ENCODE measurements at places on chromosomes 1 and 21.

- no peak for DNase-seq
These were observed 18.7 kb upstream of the CRB1 start for GRCh38 chr1:197249324-197249723.

DNA sequence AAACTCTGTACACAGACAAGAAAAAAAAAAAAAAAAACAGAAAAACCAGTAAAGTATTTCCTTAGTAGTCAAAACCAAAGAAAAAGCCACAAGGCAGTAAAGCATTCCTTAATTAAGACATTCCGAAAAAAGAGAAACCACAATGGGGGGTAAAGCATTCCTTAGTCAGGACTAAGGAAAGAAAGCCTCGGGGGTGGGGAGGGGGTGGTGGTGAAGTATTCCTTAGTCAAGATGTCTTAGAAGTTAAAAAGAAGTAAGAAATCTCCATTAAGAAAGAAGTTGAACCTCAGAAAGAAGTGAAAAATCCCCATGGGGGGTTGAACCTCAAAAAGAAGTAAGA lies 28.2 kb upstream of the FMO1 start:
- DNase-seq: no peak

DNA sequence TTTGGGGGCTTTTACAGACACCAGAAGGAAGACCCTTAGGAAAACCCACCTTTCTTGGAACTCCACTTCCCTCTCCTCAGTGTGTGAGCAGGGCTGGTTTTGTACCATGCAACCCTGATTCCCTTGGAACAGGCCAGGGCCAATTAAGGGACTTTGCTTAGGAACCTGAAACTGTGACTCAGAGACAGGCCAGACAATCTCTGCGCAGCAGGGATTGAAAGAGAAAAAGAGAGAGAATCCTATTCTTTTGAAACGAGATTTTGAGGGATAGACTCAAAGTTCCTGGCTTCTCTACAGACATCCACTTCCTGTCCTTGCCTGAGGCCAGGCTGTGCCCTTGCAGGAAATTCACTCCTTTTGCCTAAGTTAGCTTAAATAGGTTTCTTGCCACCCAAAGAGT lies 23.1 kb upstream of the C1orf198 start:
- DNase-seq: no peak

GRCh38 chr1:193799948-193800690 lies 613.7 kb upstream of the B3GALT2 start:
- DNase-seq: no peak

DNA sequence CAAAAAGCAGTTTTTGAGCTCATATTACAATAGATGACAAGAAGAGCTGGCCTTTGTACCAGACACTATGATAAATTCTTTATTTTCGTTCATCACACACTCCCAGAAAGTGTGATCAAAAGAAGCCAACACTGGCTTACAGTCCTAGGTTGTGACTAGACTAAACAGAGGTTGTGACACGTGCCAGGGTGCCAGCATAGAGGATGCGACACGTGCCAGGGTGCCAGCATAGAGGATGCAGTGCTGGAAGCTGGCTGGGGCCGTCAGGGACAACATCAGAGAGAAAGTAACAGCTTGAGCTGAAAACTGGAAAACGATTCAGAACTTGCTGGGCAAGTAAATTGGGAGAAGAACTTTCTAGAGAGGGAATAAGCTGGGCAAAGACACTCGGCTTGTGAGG lies 2.2 kb downstream of the MTARC1 start:
- DNase-seq: no peak

GRCh38 chr1:94310570-94311270 lies 73.3 kb upstream of the ARHGAP29 start:
- DNase-seq: peak; percentile 15

GRCh38 chr1:246768403-246769020 lies 44.3 kb downstream of the SCCPDH start:
- DNase-seq: no peak

DNA sequence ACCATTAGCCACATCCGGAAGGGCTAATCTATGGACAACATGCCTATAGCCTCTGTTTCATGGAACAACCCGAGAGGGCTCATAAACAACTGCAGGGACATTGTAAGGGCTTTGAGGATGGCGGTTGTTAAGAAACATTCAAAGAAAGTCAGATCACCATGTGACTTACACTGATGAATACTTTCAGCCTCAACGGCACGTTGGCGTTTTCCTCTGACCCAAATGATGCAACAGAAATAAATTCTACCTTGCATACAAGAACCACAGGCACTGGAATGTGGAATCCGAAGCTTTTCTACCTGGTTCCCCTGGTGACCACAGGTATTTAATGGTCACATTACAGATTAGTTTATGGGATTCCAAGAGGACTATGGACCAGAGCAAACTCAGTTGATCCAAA lies 107.0 kb downstream of the CLIC6 start:
- DNase-seq: no peak

DNA sequence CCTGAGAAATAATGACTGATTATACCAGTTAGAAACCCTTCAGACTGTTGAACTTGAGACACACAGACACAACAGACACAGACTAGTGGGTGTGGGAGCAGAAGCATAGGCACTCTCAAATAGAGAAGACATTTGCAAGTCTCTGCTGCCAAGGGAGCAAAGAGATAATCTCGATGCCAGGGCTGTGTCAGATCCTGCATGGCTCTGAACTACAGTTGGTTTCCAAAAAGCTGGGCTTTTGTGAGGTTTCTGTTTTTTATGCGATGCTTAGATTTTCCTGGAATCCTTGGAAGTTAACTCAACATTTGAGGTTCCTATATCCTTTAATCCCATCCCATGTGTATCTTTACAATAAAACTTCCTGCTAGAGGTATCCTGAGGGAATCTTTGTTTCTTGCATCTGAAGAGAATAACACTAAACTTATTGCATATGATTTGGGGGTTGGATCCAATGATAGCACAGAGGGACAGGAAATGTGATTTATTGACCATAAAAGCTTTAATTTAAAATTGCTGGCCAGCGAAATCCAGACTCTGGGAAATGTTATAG lies 236.4 kb downstream of the SPATA17 start:
- DNase-seq: no peak

DNA sequence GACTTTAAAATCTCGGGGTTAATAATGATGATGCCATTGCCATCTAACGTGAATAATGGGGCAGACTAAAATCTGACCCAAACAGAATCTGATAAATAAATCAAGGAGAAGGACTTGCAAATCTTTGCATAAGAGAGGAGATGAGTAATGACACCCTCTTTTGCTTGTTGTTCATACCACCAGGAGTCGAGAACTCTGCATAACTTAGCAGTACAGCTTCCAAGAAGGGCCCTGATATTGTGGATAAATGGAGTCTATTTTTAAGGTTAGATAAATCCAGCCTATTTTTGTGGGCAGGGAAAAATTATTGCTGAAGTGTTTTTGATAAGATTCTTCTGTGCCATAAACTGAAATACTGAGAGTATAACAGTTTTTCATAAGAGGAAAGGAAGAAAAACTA lies 17.3 kb downstream of the RYR2 start:
- DNase-seq: no peak

- no peak for DNase-seq
These were observed 21.3 kb upstream of the LRRC3 start for GRCh38 chr21:44433791-44434567.

DNA sequence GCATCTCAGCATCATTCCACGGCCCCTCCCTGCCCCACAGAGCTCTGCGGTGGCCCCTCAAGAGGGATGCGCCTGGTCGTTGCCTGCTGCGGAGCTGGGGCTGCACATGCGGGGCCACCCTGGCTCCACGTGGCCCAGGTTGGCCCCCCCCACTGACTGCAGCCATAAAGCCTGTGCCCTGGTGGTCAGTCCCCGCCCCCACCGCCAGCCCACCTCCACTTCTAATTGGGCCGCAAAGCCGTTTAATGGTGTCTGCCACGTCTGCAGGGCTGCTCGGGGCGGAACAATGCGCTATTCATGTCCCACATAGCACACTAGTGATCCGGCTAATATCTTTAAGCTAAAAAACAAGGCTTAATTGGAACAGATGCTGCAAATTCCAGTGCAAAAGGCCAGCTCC lies 33.5 kb upstream of the ACTRT2 start:
- no peak for DNase-seq

- no peak for DNase-seq
These were observed 262.9 kb upstream of the RUNX1 start for GRCh38 chr21:35311985-35312384.

All from NCI-H82 (cell line).